ENCODE measurements at places on chromosomes 1 and 21. TPM values are rescaled to one million over a fixed set of nuclear protein-coding genes. Genes with fewer than 3 reads are reported as not detected.

SELE gene
- total RNA-seq: 14.0 TPM

TRIM58 gene
- total RNA-seq: 7.7 TPM

GSTM2 gene
- 68.4 TPM for total RNA-seq

CHI3L1 gene
- 42.2 TPM for total RNA-seq

SERPINC1 gene
- total RNA-seq: not detected

TRNP1 gene
- 4.0 TPM for total RNA-seq

DNA sequence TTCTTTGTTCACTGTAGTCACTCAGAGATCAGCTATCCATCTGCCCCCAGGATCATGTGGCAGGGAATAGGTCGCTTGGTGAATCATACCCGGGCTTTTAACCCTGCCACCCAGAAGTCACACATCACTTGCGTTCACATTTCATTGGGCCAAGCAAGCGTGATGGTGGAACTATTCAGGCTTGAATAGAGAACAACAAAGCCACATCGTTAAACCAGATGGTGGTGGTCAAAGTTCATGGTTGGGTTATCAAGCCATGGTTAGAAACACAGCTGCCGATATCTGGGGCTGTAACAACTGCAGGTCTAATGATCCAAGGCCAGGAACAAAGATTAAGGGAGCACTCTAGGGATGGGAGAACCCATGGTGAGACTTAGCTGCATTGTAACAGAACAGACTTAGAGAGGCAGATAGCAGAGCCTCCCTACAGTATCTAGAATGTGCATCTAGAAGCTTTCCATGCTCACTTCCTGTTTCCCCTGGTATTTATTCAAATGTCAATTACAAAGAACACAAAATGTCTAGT, 40.0 kb upstream of the PTPRC start:
- no peak for DNase-seq

DNA sequence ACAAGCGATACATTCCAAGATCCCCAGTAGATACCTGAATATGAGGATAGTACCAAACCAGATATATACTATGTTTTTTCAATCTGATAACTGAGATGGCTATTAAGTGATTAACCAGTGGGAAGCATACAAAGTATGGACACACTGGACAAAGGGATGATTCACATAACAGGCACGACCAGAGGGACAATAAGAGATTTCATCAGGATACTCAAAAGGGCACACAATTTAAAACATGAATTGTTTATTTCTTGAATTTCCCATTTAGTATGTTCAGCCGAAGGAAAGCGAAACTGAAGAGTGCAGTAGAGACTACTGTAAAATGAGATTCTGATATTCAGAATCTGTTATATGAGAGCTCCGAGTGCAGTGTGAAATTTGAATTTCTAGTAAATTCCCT, 10.6 kb downstream of the ZZZ3 start:
- DNase-seq: no peak

DNA sequence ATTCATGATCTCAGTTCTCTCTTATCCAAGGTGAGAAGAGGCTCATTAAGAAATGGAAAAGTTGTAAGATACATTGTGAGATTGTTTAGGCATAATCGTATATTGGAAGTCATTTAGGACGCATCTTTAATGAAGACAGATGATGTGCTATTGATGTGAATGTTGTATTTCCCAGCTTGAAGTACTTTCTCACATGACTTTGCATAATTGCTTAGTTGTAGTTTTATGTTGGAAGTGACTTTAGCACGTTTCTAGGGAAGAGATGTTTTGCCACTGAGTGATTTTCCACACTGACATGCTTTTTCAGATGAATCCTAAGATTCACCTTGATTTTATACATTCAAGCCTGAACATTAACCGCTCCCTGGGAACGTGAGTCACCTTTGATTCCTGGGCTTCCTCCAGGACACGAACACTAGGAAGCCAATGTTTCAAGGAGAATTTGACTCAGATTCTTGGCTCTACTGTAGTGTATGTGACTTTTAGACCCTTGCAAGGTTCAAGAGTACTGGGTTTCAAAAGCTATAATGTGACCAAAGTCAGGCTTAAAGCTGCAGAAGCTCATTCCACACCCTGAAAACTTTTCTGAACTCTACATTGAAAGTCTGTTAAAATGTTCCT, 27.9 kb downstream of the ANGEL2 start:
- no peak for DNase-seq

DNA sequence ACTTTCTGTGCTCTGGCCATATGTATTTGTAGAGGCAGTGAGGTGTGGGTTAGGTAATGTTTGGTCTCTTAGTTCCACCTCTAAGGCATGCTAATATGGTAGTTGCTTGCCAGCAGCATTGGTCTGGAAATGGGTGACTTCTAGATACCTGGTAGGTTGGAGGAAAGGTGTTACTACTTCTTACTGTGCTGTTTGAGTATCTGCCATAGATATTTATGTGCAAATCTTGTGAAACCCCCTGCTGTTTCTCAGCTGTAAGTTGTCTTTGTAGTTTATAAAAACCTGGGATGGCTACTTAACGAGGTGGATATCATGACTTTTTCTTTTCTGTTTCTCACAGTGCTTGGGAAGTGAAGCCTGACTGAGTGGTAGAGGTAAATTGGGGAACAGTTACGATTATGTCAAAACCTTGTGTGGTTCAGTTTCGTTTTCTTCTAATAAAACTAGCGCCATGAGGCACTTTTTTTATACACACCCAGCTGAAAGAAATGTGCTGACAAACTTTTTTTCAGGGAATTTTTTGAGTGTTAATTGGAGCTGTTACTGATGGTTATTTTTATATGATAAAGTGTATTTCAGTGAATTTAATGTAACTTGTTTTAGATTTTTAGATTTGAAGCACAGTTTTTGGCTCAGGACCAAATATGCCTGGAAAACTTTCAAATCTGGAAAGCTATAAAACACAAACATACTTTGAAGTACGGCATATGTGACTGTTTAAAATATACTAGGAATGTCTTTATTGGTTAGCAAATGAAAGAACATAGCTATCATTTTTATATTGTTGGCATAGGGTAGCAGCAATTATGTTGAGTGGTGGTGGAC, 42.1 kb downstream of the CAMSAP2 start:
- peak; percentile 44 for DNase-seq

DNA sequence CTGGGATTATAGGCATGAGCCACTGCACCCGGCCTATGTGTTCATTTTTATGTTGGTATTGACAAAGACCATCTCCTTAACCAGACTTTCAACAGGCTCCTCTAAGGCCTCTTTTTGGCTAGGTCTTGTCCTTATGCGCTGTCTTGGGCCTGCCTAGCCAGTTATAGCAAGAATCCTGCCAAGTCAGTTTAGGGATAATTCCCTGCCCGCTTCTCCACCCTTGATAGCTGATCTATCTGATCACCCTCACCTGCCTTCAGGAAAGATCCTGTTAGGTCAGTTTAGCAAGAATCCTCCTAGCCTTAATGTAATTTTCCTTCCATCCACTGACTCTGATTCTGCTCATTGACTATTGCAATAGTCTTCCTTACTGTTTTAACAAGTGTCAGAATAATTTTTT, 2.4 kb upstream of the B4GALT3 start:
- DNase-seq: no peak

DNA sequence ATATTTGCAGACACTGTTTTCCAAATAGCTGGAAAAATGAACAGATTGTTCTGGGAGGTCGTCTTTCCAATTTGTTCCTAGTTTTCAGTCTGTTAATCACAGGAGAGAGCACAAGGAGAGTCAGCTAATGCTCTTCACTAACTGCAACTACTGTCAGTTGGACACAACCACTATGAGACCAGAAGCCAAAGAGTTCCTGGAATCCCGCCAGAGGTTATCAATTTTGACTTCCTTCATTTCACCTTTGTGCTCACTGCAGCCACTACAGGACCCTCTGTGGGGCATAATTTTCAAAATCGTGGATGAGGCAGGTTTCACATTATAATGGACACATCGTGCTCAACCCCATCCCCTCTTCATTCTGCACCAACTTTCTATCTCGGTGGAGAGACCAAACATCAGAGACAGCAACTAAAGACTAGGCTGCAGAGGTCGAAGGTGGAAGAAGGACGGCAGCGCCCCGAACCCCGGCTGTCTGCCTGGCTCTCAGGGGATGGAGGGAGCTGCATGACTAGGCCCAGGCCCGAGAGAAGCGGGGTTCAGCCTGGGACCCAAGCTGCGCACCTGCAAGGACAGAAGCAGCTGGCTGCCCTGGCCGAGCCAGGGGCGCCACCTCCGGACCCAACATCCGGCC, 602 bp downstream of the KIAA0319L start:
- no peak for DNase-seq

GRCh38 chr1:222974496-222974895, 159.7 kb downstream of the DISP1 start:
- DNase-seq: no peak

DNA sequence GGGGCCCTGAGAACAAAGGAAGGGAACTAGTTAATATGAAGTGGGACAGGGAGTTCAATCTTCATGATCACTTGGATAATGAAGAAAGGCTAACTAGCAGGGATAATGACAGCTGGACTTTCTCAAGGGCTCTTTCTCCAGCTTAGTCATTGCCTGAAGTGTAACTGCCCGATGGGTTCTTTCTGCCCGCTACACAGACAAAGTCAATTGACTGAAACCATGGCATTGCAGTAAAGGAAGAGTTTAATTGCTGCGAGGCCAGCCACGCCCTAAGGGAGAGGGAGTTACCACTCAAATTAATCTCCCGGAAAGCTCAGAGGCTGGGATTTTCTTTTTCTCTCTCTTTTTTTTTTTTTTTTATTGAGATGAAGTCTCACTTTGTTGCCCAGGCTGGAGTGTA, 16.6 kb upstream of the SLC2A5 start:
- DNase-seq: no peak

DNA sequence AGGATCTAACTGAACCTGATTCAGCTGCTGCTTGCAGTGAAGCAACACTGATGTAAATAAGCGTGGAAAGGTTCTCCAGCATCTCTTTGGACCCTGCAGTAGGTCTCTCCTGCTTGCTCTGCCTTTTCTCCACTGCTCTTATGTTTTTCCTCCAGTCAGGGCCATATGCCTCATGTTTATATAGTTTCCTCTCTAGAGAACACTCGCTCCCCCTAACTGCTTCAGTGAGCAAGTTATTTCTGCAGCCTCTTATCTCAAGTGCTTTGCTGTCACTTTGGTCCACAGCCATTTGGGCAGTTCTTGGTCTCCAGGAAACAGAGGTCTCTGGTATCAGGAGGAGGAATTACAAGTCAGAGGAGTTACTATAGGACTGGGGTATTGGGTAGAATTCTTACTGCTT, 5.3 kb downstream of the PRUNE1 start:
- no peak for DNase-seq

All from skin of body (tissue), 3 donors.